ENCODE measurements at places on chromosomes 12 and 14.

GRCh38 chr12:102249079-102249841, 51.6 kb upstream of the PMCH start:
- no peak for DNase-seq

GRCh38 chr12:121392325-121392716, 7.6 kb upstream of the RNF34 start:
- DNase-seq = no peak

DNA sequence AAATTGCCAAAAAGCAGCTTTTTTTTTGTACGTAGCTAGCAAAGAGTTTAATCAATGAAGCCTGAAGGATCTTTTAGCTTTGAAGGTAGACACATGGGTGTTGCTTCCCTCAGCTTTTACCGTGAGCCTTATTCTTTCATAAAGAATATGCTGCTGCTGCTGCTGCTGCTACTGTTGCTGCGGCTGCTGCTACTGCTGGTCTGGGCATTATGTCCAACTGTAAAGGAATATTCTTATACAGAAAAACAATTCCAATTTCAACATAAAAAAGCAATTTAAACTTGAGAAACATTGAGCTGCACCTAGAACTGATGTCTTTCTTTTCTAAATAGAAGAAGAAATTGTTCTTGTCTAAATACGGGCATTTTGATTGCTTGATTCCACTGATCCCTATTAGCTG, 38.9 kb upstream of the PPP1R12A start:
- no peak for DNase-seq

- no peak for DNase-seq
These were observed 198.7 kb upstream of the DCN start for GRCh38 chr12:91381309-91381804.

DNA sequence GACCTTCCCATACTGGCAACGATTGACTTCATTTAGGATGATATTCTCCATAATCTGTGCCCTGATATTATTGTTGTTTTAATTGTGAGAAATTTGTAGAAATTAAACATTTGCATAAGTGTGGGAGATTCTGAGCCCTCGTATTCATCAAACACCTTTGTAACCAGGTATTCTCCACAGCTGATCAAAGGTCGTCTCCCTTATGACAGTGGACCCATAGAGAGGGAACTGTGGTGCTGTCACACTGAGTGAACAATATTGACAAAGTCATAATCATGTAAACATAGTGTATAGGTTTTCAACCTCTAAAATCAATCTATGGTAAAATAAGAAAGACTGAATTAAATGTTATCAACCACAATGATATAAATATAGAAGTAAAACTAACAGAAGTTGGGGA, 14.9 kb upstream of the PLEKHG3 start:
- no peak for DNase-seq

DNA sequence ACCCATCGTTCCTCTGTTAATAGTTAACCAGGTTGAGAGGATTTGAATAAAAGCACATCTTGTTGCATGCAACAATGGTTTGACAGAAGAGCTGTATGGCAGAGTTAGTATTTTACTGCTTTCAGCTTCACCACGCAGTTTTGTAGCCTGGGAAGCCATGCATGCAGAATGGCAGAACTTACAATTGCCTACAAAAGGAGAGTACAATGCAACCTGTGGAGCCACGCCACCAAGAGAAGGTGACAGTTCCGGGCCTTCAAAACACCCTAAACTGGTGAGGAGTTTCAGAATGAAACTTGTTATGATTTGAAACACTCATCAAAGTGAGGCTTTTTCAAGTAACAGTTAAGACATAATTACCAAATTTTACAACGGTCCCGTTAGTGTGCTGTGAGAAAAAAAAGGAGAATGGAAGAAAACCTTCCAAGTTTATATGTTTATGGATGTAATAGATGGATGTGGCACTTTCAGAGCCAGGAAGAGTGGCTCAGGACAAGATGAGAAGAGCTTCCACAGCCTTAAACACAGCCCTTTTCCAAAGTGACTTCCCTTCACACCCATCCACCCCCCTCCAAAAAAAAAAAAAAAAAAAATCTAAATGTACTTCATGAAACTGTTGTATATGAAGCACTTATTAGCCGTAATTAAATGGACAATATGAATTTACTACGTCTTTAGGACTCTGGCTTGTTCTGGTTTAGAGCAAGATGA, 158.7 kb downstream of the EGLN3 start:
- DNase-seq = no peak

- DNase-seq = no peak
These were observed 40.6 kb downstream of the IGF1 start for GRCh38 chr12:102439426-102440405.

DNA sequence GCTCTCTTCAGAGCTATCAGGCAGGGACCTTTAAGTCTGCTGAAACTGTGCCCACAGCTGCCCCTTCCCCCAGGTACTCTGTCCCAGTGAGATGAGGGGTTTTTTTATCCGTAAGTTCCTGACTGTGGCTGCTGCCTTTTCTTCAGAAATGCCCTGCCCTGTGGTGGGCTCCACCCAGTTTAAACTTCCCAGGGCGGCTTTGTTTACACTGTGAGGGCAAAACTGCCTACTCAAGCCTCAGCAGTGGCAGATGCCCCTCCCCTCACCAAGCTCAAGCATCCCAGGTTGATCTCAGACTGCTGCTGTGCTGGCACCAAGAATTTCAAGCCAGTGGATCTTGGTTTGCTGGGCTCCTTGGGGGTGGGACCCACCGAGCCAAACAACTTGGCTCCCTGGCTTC, 46.9 kb upstream of the SLC16A7 start:
- no peak for DNase-seq

- no peak for DNase-seq
These were observed 18.4 kb downstream of the RAD52 start for GRCh38 chr12:931060-931459.

DNA sequence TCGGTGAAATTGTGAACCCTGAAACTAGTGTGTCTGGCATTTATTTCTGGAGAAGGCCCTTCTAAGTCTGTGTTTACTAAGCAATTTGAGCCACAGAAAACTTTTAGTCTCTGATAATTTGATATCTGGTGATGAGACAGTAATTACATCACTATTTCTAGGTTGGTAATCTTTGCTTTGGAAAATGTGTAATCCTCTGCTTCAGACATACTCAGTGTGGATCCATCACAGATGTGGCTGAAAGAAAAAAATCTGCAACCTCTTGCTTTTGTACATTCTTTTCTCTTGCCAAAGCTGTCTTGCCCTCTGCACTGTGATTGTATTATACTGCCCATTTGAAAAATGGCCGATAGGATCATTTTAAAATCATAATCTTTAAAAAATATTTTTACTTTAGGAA, 78.1 kb downstream of the PELI2 start:
- no peak for DNase-seq

DNA sequence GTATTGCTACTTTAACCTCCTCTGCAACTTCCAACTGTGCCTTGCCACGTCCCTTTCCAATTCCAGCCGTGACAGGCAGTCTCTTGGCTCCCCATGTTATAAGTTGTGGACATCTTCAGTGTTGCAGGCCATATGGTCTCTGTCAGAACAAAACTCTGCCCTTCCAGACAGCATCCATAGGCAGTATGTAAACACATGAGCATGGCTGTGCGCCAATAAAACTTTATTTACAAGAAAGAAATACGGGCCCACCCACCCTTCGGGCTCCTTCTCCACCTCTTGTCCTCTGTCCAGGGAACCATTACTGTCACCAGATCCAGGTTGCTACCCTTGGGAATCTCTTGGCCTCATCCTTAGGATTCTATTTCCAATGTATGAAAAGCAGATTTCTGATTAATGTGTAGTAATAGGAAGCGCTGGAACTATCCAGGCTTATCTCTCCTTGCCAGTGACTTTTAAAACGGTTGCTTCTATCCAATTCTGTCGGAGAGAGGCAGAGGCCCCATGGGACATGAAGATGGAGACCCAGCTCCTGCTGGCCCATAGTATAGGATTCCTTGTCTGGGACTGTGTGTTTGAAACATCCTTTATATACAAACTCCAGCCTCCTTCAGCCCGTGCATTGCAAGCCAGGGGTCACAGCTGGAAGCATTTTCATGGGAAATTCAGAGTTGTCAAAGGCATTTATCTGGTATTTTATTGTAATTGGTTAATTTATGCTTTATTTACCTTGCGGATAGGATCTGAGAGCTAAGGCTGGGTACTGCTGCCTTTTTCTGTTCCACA, 114.4 kb downstream of the ZNF664 start:
- no peak for DNase-seq

GRCh38 chr14:74685056-74685455, 27.8 kb downstream of the AREL1 start:
- DNase-seq = no peak

GRCh38 chr14:56562883-56563282, 16.7 kb upstream of the TMEM260 start:
- no peak for DNase-seq
